ENCODE measurements at places on chromosomes 7 and 10. TPM values are rescaled to one million over a fixed set of nuclear protein-coding genes. Genes with fewer than 3 reads are reported as not detected.

The FAS gene
- total RNA-seq, result 43.1 TPM

The KCNK18 gene
- total RNA-seq, result not detected

The ABCA13 gene
- total RNA-seq, result 1.7 TPM

The C10orf67 gene
- not detected for total RNA-seq

The CH25H gene
- total RNA-seq, result 1.7 TPM

All from colonic mucosa (tissue), 4 donors.